ENCODE measurements at places on chromosomes 1 and 21. TPM values are rescaled to one million over a fixed set of nuclear protein-coding genes. Genes with fewer than 3 reads are reported as not detected.
A peak's percentile ranks its signal among the peaks of the same experiment; 100 is the strongest.

DNA sequence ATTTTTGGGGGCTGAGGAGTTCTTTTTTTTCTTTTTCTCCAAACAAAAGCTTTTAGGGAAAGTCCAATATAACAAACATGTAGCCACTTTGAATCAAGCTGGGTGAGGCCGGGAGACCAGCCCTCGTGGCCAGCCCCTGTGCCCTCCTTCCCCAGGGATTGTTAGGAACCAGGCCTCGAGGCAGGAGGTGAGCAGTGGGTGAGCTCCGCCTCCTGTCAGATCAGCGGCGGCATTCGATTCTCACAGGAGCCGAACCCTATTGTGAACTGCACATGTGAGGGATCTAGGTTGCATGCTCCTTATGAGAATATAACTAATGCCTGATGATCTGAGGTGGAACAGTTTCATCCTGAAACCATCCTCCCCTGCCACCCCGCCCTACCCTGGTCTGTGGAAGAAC lies 41.8 kb upstream of the TTC22 start:
- no peak for DNase-seq

Gene ANKRD45
- 0.91 TPM for total RNA-seq

GRCh38 chr1:181318858-181319235 lies 164.5 kb upstream of the CACNA1E start:
- DNase-seq, result no peak

DNA sequence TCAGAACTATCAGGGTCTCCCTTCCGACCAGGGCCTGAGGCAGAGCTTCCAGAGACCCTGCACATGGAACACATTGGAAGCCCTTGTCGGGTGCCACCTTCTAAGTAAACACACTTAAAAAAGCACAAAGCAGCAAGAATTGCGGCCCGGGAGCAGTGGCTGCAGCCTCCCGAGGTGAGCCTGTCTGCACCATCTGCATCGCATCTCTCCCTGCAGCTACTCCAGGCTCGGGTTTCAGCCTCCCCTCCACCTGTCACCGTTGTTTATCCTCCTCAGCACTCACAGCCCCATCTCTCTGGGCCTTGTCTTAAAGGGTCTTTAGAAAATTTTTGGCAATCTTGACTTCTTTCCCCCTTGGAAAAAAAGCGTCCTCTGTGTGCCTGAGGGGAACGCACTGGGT lies 95.1 kb upstream of the ARHGEF16 start:
- DNase-seq, result no peak

Gene S100A16
- 401 TPM for total RNA-seq

Gene KRTAP11-1
- total RNA-seq, result not detected

Gene KLHDC8A
- total RNA-seq, result not detected

- peak; percentile 68 for DNase-seq
Observed at GRCh38 chr1:16372535-16373285, 5.7 kb downstream of the SZRD1 start.

GRCh38 chr1:65027666-65028358 lies 61.5 kb upstream of the JAK1 start:
- no peak for DNase-seq

GRCh38 chr1:166221316-166221715 lies 54.5 kb upstream of the FAM78B start:
- no peak for DNase-seq

- DNase-seq, result no peak
Observed at GRCh38 chr21:16087523-16087922, 357.7 kb downstream of the USP25 start.

Measured in Caki2 (cell line).